Endothelial cell of umbilical vein (primary cell): ENCODE measurements at places on chromosomes 1 and 21. TPM values are rescaled to one million over a fixed set of nuclear protein-coding genes. Genes with fewer than 3 reads are reported as not detected.

DNA sequence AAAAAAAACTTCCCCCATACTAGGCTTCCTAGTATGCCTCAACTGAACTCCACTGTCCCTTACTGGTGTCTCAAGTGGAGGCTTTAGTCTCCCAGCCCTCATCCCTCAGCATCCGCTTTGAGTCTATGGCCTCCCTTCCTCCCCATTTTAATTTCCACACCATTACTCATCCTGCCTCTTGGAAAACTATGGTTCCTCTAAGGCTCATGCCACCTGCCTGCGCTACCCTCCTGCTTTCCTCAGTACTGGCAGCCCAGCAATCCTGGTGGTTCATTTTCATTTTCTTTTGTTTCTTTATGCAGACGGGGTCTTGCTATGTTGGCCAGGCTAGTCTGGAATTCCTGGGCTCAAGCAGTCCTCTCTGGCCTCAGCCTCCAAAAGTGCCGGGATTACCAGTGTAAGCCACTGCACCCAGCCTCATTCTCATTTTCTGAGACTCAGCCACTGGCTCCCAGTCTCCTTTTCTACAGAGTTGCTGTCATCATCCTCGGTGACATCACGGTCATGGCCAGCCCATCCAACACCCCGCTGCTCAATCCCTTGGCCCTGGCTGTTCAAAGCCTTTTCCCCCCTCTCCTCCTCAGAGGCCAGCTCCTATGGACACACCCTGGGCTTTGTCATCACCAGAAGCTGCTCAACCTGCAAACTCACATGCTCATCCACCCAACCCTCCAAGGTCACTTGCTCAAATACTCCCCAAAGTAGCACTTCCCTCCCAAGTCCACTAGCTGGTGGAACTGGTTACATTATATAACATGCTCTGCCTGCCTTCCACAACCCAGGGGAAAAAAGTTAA, 2.3 kb upstream of the PMVK start:
- DNase-seq, result no peak
- H3K27ac ChIP-seq, result no peak overlapping the region
- peaks cover 8% of the 10 kb centered on the region for H3K4me1 ChIP-seq
- no peak overlapping the region for H3K4me3 ChIP-seq
- H3K27me3 ChIP-seq, result no peaks in the 10 kb centered on the region

SPATA1 gene
- total RNA-seq, result 1.7 and 2.6 TPM in 2 replicates

HPCAL4 gene
- not detected in 2 replicates for total RNA-seq

BCL2L15 gene
- total RNA-seq, result 0.29 and 1.3 TPM in 2 replicates

- no peak overlapping the region for H3K4me3 ChIP-seq
- no peak overlapping the region for H3K27ac ChIP-seq
- DNase-seq, result no peak
- no peaks in the 10 kb centered on the region for H3K4me1 ChIP-seq
These were observed 345.3 kb downstream of the LMX1A start for GRCh38 chr1:165011186-165011585.

SNRNP40 gene
- total RNA-seq, result 78.1 and 85.3 TPM in 2 replicates

- H3K27ac ChIP-seq, result no peak overlapping the region
- DNase-seq, result no peak
- peaks cover 2% of the 10 kb centered on the region for H3K27me3 ChIP-seq
- no peak overlapping the region for H3K4me3 ChIP-seq
- no peaks in the 10 kb centered on the region for H3K4me1 ChIP-seq
These were observed 18.1 kb upstream of the KCNAB2 start for GRCh38 chr1:6027591-6027990.

PIK3R3 gene
- total RNA-seq, result 14.3 and 14.6 TPM in 2 replicates

DNA sequence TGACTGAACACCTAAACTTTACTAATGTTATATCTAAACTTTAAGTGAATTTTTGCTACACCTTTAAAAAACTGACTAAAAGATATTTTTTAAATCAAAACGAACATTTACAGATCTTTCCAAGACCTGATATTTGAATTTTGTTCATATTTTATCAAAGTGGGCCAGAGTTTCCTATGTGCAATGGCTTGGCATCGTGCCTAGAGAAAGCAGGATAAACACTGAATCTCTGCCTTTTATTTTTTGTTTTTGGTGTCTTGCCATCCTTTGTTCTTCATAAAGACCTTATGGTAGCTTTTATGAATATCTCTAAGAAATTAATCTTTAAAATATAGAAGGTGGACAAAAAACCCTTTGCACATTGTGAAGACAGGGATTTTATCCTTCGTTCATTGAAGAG, 25.8 kb upstream of the VPS26C start:
- H3K4me1 ChIP-seq, result peaks cover 19% of the 10 kb centered on the region
- H3K27ac ChIP-seq, result no peak overlapping the region
- no peaks in the 10 kb centered on the region for H3K27me3 ChIP-seq

GRCh38 chr21:36093512-36093911, 23.7 kb downstream of the CBR1 start:
- H3K4me1 ChIP-seq, result peaks cover 3% of the 10 kb centered on the region
- DNase-seq, result no peak
- no peak overlapping the region for H3K4me3 ChIP-seq
- no peak overlapping the region for H3K27ac ChIP-seq
- H3K27me3 ChIP-seq, result peaks cover 5% of the 10 kb centered on the region
- no peaks in the 10 kb centered on the region for H3K36me3 ChIP-seq

GRCh38 chr1:42480921-42481320, 17.8 kb downstream of the CCDC30 start:
- peaks cover 2% of the 10 kb centered on the region for H3K27me3 ChIP-seq
- DNase-seq, result no peak
- no peak overlapping the region for H3K4me3 ChIP-seq
- no peaks in the 10 kb centered on the region for H3K36me3 ChIP-seq
- H3K27ac ChIP-seq, result no peak overlapping the region

ANGPTL1 gene
- total RNA-seq, result 0.51 TPM in 1 of 2 replicates, not detected in the other

- H3K27me3 ChIP-seq, result no peaks in the 10 kb centered on the region
- H3K4me3 ChIP-seq, result no peak overlapping the region
These were observed 124.4 kb downstream of the BEND5 start for GRCh38 chr1:48652334-48652733.

GRCh38 chr1:178127482-178128191, 33.7 kb downstream of the RASAL2 start:
- H3K4me1 ChIP-seq, result peaks cover 10% of the 10 kb centered on the region
- no peaks in the 10 kb centered on the region for H3K27me3 ChIP-seq
